ENCODE measurements at places on chromosomes 2 and 18.

- DNase-seq: no peak
Measured at GRCh38 chr2:27860111-27860510, 30.1 kb downstream of the RBKS start.

DNA sequence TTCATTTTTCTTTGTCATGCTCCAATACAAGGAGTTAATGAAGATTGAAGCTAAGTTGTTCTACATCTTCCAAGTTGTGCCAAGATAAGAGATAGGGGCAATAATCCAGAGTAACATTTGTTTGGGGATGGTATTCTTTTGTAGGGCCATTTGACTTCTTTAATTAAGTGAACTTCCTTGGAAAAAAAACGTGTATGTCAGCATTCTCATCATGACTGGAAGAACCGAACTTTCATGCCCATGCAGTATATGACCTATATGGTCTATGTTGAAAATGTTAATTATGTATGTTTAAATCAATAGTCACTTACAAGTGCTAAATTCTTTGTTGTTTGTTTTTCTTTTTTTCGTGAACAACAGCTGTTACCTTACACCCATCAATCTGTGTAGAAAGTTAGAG, 319.5 kb upstream of the LRRTM1 start:
- no peak for DNase-seq

- no peak for DNase-seq
Measured at GRCh38 chr18:44765456-44765855, 84.8 kb downstream of the SETBP1 start.

- no peak for DNase-seq
Measured at GRCh38 chr2:212488611-212489010, 50.0 kb downstream of the ERBB4 start.

DNA sequence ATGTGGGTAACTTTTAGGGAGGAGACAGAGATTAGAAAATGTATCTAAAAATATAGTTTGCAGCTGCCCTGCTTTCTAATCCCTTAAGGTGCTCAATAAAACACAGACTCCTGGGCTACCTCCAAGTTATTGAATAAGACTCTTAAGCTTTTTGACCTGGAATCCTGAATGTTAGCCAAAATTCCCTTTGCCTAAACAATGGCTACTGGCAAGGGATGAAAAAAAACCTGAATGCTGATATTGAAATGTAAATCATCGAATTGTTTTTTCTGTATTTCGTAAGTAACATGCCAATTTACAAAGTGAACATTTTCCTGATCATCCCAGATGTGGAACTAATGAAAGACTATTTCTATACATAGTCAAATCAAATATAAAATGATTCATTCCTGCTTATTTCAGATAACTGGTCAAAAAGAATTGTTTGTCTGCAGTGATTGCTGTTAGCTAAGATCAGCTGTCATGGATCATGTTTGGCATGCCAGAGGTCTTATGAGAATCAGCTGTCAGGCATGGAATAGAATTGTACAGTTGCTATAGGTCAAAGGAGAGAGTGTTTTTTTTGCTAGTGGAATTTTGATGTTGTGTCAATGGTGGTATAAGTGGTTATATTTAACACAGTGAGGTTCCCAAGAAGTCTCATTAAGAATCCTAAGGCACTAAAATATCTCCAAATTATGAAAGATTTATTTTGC, 363.6 kb upstream of the CWC22 start:
- DNase-seq: no peak
